ENCODE measurements at places on chromosomes 3 and 15.

DNA sequence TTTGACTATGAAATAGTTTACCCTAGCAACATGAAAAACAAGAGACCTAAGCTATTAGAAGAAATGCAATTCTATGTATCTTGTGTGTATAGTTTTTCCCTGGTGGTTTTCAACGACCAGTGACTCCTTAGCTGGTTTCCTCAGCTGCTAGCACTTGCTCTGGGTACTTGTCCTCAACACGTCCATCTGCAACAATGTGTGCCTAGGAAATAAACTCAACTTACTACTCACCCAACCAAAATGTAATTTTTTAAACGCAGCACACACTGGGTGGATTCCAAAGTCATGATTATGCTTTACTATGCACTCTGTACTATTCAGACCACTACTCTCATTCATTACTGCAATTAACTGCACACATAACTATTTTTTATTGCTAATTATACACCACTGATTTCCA is 31.0 kb downstream of the CPA3 start:
- no peaks in the 10 kb centered on the region for H3K4me1 ChIP-seq
- H3K27me3 ChIP-seq, result no peaks in the 10 kb centered on the region
- H3K4me3 ChIP-seq, result no peak overlapping the region

DNA sequence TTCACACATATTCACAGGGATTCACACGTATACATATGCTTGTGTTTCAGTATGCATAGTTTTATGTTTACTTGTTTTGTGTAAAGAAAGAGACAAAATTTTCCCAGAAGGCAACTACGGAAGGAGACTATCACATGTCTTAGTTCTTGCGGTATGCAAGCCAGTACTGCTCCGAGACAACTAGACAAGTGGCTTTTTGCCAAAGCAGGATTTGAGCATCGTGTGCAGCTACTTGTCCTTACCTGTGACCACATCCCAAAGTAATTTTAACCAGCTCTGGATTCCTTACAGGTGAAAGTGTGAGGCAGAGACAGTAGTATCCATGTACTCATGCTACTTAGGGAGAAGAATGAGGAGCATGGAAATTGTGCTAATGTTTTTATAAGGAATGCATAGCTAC is 591.4 kb upstream of the NR2F2 start:
- no peaks in the 10 kb centered on the region for H3K27me3 ChIP-seq
- no peak overlapping the region for H3K27ac ChIP-seq
- no peak overlapping the region for H3K4me3 ChIP-seq
- H3K36me3 ChIP-seq, result no peaks in the 10 kb centered on the region
- DNase-seq, result no peak

- no peaks in the 10 kb centered on the region for H3K4me1 ChIP-seq
- H3K4me3 ChIP-seq, result no peak overlapping the region
- H3K27ac ChIP-seq, result no peak overlapping the region
- no peaks in the 10 kb centered on the region for H3K27me3 ChIP-seq
Observed at GRCh38 chr3:30241721-30242120, 364.7 kb upstream of the TGFBR2 start.

DNA sequence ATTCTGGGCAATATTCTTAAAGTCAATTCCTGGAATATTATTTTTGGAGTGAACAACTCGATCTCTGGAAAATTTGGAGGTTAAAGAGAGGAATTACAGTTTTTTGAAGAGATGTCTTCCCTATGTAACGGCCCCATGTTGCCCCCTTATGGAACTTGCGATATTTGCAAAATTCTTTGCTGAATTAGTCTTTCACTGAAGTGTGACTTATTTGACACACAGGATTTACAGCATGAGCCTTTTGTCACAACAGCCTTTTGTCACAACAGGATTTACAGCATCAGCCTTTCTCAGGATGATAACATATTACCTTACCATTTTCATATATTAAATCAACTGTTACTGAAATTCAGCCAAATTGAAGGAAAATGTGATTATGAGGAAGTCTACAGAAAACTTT is 37.8 kb upstream of the SPTSSB start:
- H3K4me3 ChIP-seq, result no peak overlapping the region
- H3K4me1 ChIP-seq, result no peaks in the 10 kb centered on the region
- no peaks in the 10 kb centered on the region for H3K27me3 ChIP-seq
- no peaks in the 10 kb centered on the region for H3K36me3 ChIP-seq
- DNase-seq, result peak; percentile 61
- no peak overlapping the region for H3K27ac ChIP-seq

DNA sequence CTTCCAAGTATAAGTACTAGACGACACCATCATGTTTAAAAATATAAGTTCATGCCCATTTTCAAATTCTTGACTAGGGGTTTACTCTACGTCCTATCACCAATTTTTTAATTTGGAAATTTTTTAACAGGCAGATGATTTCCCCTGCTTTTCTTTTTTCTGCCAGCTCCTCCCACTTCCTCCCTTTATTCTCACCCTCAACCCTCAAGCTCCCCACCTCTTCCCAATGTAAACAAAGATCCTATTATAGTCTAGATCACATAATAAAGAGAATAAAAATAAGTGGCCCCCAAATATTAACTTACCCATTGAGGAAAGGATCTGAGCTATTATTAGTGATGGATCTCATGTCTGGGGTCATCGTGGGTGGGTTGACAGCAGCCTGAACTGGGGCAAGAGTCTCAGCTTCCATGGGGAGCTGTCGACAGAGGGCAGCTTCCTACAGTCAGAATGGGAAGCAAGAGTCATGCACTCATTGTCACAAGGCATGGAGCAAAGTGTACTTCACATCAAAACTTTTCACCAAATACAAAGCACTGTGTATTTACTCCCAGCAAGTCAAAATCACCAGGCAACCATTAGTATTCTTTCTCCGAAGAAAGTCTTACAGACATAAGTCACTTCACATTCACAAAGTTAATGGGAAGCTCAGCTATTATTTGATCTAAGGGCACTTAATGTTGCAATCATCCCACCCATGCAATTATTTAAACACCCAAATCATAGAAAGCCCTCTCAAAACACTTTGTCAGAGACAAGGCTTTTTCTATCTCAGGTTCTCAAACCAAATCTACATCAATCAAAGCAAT is 53.2 kb downstream of the TM4SF4 start:
- H3K4me1 ChIP-seq, result peaks cover 13% of the 10 kb centered on the region
- peak; percentile 14 for DNase-seq
- peaks cover 4% of the 10 kb centered on the region for H3K36me3 ChIP-seq

- H3K36me3 ChIP-seq, result no peaks in the 10 kb centered on the region
- H3K4me3 ChIP-seq, result no peak overlapping the region
- no peak for DNase-seq
- no peaks in the 10 kb centered on the region for H3K27me3 ChIP-seq
- peaks cover 9% of the 10 kb centered on the region for H3K4me1 ChIP-seq
Observed at GRCh38 chr3:16300881-16301359, 35.9 kb downstream of the OXNAD1 start.

DNA sequence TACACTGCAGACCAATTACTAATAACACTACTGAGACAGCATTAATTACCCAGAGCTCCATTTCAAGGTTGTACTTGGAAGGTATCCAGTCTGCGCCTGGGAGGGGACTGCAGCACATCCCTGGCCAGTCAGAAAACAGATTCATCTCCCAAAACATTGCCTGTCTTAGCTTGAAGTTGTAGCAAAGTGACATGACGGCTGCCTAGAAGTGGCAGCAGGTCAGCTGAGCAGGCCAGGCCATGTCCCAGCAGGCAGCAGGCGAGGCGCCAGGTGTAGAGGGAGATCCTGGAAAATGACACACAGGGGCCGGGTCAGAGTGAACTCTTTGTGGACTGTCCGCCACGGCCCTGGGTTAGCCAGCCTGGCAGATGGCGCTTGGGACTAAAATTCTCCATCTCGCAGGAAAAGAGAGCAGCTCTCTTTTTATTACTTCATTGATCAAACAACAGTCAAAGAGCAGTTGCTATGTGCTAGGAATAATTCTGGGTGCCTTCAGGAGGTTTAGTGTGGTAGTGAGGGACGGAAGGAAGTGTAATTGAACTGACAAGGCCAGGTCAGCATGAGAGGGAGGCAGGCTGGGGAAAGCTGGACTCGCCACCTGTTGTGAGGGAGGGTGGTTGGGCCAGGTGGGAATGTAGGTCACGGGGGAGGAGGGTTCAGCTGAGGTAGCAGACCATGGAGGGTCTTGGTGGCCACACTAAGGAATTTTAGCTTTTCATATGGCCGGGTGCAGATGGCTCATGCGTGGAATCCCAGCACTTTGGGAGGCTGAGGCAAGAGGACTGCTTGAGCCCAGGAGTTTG is 1.3 kb upstream of the MAP6D1 start:
- H3K27ac ChIP-seq, result no peak overlapping the region
- DNase-seq, result no peak
- no peaks in the 10 kb centered on the region for H3K36me3 ChIP-seq
- H3K27me3 ChIP-seq, result no peaks in the 10 kb centered on the region

DNA sequence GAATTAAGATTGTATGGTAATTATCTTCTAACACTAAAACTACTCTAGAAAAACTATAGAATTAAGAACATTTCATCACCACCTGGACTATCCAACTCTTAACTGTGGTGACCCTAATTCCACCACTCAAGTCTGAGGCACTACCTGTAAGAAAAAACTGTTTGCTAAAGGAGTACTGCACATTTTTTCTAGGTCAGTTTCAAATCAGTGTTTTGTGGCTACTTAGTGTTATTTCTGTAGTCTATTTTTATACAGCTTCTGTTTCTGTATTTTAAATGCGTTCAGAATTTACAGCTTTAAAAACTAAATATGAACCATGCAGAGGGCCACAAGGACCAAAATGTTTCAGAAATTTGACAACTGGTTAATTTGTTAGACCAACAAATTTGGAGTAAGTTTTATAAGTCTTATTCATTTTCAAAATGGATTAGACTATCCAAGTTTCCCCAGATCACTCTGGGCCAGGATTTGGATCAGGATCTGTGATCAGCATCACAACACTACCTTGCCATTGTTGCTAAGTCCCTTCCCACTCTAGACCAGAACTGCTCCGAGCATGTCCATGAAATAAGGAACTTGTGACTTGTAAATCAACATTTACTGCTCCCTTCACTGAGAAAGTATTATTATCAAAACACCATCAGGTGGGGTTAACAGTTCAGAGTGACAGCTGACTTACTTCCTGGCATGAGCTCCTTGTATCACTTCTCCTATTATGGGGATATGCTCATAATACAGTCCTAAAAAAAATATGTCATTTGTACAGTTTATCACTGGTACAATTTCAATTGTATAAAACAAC is 8.6 kb downstream of the GLT8D1 start:
- no peak for DNase-seq
- no peak overlapping the region for H3K4me3 ChIP-seq
- H3K27ac ChIP-seq, result no peak overlapping the region
- no peaks in the 10 kb centered on the region for H3K4me1 ChIP-seq

Measured in hepatocyte (in vitro differentiated cells).